Activated CD4-positive, alpha-beta T cell treated with anti-CD3 and anti-CD28 coated beads for 36 hours (primary cell): ENCODE measurements at places on chromosomes 1 and 21. TPM values are rescaled to one million over a fixed set of nuclear protein-coding genes. Genes with fewer than 3 reads are reported as not detected.

RCSD1 gene
- 59.9 TPM for total RNA-seq

C1orf87 gene
- total RNA-seq, result not detected

CNST gene
- total RNA-seq, result 24.2 TPM

RIPPLY3 gene
- 0.16 TPM for total RNA-seq

REN gene
- not detected for total RNA-seq

LORICRIN gene
- total RNA-seq, result not detected

ABCA4 gene
- 0.14 TPM for total RNA-seq

MYOG gene
- not detected for total RNA-seq

NLRP3 gene
- 1.0 TPM for total RNA-seq

DNA sequence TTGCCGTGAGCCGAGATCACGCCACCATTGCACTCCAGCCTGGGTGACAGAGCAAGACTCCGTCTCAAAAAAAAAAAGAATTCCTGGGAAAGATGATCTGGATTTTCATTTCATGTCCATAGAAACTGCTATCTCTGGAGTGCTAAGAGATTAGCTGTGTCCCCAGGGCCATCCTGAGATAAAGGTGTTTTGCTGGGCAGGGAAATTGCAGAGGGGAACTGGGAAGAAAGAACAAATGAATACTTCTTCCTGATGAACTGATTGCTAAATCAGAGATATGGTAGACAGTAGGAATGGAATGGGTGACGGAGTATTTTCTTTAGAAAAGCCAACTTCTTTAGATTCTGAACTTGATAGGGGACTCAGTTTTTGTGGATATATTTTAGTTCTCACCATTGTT, 19.2 kb downstream of the SNRPE start:
- peaks cover 37% of the 10 kb centered on the region for H3K36me3 ChIP-seq
- H3K4me1 ChIP-seq, result no peaks in the 10 kb centered on the region
- no peaks in the 10 kb centered on the region for H3K27me3 ChIP-seq
- H3K27ac ChIP-seq, result no peak overlapping the region

- no peaks in the 10 kb centered on the region for H3K36me3 ChIP-seq
- DNase-seq, result no peak
- H3K27ac ChIP-seq, result no peak overlapping the region
- H3K4me3 ChIP-seq, result no peak overlapping the region
These were observed 12.2 kb upstream of the DHRS3 start for GRCh38 chr1:12629985-12630760.

DNA sequence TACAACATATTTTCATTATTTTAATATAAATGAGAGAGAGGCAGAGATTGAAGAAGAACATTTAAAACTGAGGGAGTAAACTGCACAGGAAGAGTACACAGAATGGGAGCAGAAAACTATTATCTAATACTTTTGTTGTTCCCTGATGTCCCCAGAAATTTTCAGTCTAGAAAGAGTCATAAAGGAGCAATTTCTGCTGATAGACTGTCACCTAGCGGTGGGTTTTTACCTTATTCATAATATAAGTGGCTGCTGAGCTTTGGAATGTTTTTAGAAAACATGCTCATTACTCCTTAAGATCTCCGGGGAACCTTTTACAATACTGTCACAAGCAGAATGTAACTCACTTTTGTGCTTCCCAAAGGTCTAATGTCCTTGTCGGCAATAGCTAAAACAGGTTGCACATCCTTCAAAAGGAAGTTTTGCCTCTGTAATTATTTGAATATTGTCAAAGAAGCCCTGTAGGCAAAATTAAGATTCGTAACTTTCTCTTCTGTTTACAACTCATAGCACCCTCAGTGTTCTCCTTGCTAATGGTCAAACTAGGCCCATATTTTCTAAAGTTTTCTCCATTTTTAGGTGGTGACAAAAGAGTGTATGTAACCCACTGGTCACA, 4.9 kb upstream of the NPL start:
- peaks cover 4% of the 10 kb centered on the region for H3K27me3 ChIP-seq
- no peak overlapping the region for H3K4me3 ChIP-seq
- H3K36me3 ChIP-seq, result no peaks in the 10 kb centered on the region
- DNase-seq, result peak; percentile 11

DNA sequence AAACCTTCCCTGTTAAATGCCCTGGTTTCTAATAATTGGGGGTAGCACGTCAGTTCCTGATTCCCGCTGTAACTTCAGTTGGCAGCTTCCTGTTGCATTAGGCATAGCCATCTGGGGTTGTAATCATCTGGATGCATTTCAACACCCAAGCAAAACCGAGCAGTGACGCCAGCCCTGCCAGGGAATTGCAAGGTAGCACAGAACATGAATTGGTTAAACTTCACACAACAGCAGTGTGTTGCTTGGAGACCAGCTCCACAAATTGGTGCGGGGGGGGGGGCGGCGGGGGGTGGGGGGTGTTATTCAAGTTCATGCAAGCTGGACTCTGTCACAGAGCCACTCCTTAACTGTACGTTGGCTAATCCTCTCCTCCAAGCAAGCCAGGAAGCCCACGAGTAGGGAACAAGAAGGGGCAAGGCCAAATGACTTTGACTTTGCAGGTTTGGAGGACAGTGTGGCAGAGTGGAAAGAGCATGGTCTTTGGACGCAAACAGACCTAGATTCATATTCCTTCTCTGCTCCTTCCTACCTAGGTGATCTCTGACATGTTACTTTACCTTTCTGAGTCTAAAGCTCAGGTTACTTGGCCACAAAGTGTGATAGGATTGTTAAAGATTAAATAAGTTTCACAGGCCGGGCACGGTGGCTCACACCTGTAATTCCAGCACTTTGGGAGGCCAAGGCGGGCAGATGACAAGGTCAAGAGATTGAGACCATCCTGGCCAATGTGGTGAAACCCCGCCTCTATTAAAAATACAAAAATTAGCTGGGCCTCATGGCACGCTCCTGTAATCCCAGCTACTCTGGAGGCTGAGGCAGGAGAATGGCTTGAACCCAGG, 4.7 kb downstream of the LAX1 start:
- H3K27me3 ChIP-seq, result no peaks in the 10 kb centered on the region
- H3K4me1 ChIP-seq, result peaks cover 25% of the 10 kb centered on the region
- DNase-seq, result no peak
- peak overlapping the region; percentile 59 for H3K27ac ChIP-seq

DNA sequence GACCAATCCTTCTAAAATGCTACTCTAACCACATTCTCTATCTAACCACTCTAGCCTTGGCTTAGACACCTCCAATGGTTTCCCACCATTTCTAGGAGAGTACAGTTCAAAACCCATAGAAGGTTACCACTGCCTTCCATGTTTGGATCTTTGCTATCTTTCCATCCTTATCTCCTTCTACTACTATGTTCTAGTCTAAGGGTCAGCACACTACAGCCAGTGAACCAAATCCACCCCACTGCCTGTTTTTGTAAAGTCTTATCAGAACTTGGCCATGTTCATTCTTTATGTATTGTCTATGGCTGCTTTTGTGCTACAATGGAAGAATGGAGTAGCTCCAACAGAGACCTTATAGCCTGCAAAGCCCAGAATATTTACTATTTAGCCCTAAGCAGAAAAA, 6.2 kb downstream of the MTF1 start:
- DNase-seq, result no peak
- no peak overlapping the region for H3K4me3 ChIP-seq
- H3K36me3 ChIP-seq, result peaks cover 33% of the 10 kb centered on the region
- H3K27ac ChIP-seq, result no peak overlapping the region
- peaks cover 47% of the 10 kb centered on the region for H3K4me1 ChIP-seq

DNA sequence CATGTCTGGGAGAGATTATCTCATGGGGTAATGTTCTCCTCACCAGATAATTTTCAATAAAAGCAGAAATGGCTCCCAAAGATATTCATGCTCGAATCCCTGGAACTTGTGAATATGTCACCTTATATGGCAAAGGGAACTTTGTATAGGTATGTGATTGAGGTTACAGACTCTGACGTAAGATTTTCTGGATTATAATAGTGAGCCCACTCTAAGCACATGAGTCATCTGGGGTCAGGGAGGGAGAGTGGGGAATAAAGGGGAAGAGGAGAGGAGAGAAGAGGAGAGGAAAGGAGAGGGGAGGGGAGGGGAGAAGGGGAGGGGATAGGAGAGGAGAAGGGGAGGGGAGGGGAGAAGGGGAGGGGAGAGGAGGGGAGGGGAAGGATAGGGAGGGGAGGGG, 1193.9 kb downstream of the PLA2G4A start:
- no peaks in the 10 kb centered on the region for H3K27me3 ChIP-seq
- H3K4me3 ChIP-seq, result no peak overlapping the region
- H3K27ac ChIP-seq, result no peak overlapping the region
- no peaks in the 10 kb centered on the region for H3K36me3 ChIP-seq

- H3K4me1 ChIP-seq, result no peaks in the 10 kb centered on the region
- H3K27me3 ChIP-seq, result peaks cover 8% of the 10 kb centered on the region
- H3K4me3 ChIP-seq, result no peak overlapping the region
These were observed 47.0 kb upstream of the KCNK1 start for GRCh38 chr1:233566886-233567285.

GRCh38 chr1:152673016-152673415, 2.1 kb upstream of the LCE2C start:
- no peaks in the 10 kb centered on the region for H3K36me3 ChIP-seq
- no peak for DNase-seq
- no peaks in the 10 kb centered on the region for H3K4me1 ChIP-seq
- no peak overlapping the region for H3K27ac ChIP-seq
- H3K4me3 ChIP-seq, result no peak overlapping the region
- peaks cover 16% of the 10 kb centered on the region for H3K27me3 ChIP-seq

- no peaks in the 10 kb centered on the region for H3K27me3 ChIP-seq
- DNase-seq, result peak; percentile 53
- peak overlapping the region; percentile 90 for H3K4me3 ChIP-seq
- peaks cover 41% of the 10 kb centered on the region for H3K4me1 ChIP-seq
- no peaks in the 10 kb centered on the region for H3K36me3 ChIP-seq
These were observed 431 bp downstream of the EEIG2 start for GRCh38 chr1:108560189-108560873.

GRCh38 chr1:230191079-230191804, 124.2 kb downstream of the GALNT2 start:
- DNase-seq, result no peak
- no peak overlapping the region for H3K27ac ChIP-seq
- no peak overlapping the region for H3K4me3 ChIP-seq
- peaks cover 32% of the 10 kb centered on the region for H3K4me1 ChIP-seq

DNA sequence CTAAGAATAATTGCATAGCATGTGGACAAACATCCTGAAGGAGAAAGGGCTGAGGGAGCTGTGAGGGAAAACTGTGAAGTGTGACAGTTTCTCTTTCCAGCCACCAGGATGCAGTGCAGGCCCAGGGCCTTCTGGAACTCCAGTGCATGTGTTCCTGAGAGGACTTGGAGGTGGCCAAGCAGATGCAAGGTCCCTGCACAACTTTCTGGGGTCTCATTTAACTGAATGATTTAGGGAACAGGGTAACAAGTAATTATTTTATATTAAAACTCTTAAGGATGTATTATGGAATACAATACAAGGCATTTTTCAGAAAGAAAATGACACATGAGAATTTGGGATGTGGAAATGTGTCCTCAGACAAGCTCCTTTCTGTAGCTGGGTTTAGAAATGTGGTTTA, 61.2 kb upstream of the MCOLN3 start:
- H3K36me3 ChIP-seq, result no peaks in the 10 kb centered on the region
- peak; percentile 58 for DNase-seq
- H3K27ac ChIP-seq, result no peak overlapping the region
- no peaks in the 10 kb centered on the region for H3K4me1 ChIP-seq

DNA sequence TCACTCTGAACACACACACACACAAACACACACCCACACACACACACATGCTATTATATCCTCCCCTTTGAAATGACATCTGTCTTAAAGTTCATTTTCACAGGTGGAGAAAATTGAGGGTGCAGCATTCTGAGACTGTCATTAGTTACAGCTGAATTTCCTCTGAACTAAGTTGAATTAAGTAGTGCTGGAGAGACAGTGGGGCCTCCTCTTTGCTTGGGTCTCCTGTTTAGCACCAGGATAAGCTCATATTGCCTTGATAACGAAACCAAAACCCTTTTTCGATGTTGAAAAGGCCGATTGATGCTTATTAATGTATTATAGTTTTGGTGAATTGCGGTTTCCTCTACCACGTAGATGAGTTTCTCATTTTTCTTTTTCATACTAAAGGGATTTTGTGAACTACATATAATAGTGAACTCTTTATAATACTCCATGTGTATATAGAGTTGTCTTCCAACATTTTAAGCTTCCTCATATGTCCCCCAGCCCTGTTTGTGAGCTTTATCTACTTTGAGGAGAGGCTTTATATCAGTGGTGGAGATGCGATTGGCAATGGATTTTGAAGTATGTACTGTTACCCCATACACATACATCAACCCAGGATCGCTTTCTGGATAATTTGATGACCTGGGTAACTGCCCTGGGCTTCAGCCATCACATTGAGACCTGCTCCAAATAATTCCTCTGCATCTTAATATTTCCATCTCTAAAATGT, 17.4 kb downstream of the DYNLT5 start:
- peak overlapping the region; percentile 51 for H3K4me3 ChIP-seq
- H3K36me3 ChIP-seq, result no peaks in the 10 kb centered on the region

DNA sequence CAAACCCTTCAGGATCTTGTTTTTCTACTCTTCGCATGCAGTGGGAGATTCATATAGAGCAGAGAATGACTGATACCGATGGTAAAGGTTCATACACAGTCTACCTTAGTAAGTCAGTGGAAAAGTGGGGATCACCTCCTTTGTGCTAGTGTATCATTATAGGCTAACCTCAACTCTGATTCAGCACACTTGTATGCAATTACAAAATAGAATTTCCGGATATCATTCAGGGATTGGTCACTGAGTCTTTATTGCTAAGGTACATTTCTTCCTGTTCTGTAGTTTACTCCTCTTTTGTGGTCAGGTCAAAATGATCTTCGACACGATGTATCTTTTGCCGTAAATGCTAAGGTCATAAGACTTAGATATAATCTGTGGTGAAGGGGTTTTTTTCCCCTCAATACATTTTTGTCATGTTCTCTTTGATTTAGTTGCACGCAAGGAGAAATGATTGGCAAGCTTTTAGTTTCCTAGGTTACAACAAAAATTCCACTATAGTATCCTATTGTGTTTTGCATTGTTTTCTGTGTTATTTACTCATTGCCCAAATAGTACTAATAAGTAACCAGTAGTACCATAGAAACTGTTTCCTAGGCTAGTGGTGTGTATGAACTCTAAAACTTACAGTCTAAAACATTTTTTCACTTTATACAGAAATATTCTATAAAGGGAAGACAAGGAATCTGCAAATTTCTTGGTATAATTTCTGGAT, 35.7 kb upstream of the PLA2G4A start:
- no peaks in the 10 kb centered on the region for H3K4me1 ChIP-seq
- H3K4me3 ChIP-seq, result no peak overlapping the region
- H3K27me3 ChIP-seq, result peaks cover 2% of the 10 kb centered on the region

DNA sequence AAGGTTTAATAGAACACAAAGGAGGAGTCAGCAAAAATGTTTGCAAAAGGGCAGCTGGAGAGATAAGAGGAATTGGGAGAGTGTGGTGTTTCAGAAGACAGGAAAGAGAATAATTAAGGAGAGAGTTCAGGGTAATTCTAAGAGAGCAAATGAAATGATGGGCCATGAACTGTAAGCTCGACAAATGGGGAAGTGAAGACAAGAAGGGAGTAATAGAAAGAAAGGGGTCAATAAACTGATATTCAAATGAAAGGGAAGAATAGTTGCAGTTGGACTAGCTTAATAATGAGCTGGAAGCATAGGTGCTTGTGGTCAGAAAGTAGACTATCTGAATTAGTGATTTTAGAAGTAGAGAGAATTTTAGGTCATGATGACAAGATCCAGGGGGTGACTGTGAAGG, 15.6 kb upstream of the RNF220 start:
- no peak overlapping the region for H3K27ac ChIP-seq
- no peaks in the 10 kb centered on the region for H3K4me1 ChIP-seq
- no peak overlapping the region for H3K4me3 ChIP-seq

- no peak overlapping the region for H3K4me3 ChIP-seq
- no peak for DNase-seq
- no peaks in the 10 kb centered on the region for H3K27me3 ChIP-seq
- peaks cover 39% of the 10 kb centered on the region for H3K36me3 ChIP-seq
- peaks cover 49% of the 10 kb centered on the region for H3K4me1 ChIP-seq
These were observed 47.8 kb downstream of the USP24 start for GRCh38 chr1:55167224-55167871.
